ENCODE measurements at places on chromosomes 7 and 10.
A peak's percentile ranks its signal among the peaks of the same experiment; 100 is the strongest.

- DNase-seq, result peak; percentile 35
Measured at GRCh38 chr10:78292250-78292981, 258.8 kb downstream of the RPS24 start.

- DNase-seq, result no peak
Measured at GRCh38 chr7:111265394-111265793, 174.5 kb downstream of the LRRN3 start.

DNA sequence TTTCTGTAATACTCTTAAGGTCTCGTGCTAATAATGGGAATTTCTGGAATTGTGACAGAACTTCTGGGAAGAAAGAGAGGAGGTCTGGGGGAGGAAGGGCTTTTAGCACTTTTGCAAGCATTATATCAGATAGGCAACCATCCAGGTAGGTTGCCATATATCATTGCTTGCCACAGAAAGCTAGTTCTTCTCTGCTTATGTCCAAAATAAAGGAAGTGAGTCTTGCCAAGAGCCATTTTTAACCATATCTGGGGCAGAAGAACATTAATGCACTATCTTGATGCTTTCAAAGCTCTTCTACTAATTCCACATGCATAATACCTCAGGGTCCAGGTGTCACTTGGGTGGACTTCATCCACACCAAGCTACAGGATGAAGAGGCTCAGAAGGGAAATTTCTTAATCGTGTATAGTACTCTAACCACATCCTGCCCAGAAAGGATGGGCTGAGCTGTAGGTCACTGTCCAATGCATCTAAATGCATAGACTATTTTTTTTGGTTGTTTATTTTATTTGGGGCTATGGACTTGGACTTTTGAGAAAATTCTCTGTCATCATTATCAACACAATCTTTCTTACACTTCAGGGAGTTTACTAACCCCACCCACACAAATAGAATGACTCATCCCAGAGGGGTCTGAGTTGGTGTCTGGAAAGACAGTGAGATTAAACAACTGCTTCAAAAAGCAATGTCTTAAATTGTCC is 68.9 kb upstream of the ADO start:
- DNase-seq, result peak; percentile 86

DNA sequence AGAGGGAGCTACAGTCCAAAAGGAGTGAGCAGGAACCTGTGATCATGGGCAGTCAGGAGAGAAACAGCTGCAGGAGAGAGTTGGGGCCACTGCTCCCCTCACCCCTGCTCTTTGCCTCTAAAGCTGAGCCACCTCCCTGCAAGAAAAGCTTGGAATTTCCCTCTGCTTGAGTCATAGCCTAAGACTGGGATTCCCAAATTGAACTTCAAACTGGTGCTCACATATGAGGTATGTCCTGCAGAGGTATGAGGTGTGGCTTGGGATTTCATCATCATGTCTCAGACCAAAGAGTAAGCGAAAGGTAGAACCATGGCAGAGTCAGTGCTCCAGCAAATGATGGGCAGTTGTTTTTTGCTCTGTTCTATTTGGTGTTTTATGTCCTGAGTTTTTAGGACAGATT is 237.1 kb upstream of the NRP1 start:
- peak; percentile 71 for DNase-seq

- DNase-seq, result peak; percentile 59
Measured at GRCh38 chr7:48298779-48299178, 127.5 kb downstream of the ABCA13 start.

DNA sequence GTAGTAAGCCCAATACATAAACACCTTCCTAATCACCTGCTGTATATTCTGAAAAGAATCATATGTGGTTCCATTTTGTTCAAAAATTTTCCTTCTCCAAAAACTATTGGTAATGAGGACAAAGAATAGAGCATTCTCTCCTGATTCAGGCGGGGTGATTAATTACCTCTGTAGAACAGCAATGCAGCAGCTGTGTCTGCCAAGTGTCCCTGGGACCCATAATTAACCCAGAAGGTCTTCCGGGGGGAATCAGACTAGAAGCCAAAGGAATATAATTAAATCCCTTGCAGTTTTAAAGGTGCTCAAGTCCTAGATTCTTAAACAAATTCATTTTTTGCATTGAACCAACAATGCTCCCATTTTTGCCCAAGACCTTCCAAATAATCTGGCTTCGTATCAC is 60.3 kb upstream of the ABLIM1 start:
- DNase-seq, result no peak

- no peak for DNase-seq
Measured at GRCh38 chr7:1767524-1767923, 97.4 kb downstream of the ELFN1 start.

DNA sequence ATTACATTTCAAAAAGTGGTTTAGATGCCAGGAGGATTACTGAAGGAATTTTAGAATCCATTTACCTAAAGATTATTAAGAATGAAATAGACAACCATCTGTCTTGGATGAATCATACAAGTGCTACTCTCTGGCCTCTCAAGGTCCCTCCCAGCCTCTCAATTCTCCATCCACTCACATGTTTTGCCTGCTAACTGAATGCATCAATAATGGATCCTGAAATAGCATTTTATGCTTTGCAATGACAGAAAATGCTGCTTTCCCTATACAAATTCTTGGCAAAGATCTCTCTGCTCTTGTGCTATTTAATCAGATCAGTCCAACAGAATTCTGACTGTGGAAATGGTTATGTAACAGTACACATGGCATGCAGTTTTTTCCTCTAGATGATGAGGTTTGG is 68.1 kb downstream of the HBP1 start:
- DNase-seq, result no peak

DNA sequence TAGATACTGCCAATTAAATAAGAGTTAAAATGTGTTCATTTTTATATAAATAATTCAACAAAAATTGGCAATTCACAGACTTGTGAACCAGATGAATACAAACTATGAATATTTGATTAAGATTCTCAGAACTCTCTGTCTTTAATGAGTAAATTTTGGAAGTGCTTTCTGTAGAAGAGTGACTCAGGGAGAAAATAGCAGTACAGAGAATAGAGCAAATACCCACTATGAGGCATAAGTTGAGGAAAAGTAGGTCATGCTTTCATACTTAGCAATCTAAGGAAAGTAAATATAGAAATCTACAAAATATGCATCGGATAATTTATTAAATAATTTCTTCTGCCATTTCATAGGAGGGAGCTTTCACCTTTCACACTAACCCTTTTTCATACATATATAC is 117.7 kb upstream of the TMEM106B start:
- no peak for DNase-seq

DNA sequence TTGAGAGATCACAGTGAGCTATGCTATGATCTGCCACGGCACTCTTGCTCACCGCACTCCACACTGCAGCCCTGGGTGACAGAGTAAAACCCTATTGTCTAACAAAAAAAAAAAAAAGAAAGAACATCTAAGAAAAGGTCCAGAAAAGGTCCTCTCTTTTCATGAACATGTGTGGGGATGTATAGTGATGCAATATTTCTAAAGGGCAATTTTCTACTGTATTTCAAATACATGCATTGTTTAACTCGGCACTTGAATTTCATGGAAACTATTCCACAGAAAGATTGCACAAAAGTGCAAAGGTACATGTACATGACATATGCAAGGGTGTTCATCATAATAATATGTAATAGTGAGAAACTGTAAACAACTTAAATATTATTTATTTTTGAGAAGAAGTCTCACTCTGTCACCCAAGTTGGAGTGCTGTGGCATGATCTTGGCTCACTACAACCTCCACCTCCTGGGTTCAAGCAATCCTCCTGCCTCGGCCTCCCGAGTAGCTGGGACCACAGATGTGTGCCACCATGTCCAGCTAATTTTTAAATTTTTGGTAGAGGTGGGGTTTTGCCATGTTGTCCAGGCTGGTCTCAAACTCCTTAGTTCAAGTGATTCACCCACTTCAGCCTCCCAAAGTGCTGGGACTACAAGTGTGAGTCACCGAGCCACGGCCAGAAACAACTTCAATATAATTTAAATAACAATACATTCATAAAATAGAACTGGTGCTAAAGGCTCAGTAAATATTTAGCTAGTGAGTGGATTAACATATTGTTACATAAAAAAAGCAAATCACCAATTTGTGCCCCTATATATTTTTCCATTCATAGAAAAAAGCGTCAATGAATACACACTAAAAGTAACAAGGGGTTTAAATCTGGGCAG is 1.3 kb upstream of the PPRC1 start:
- DNase-seq, result no peak

DNA sequence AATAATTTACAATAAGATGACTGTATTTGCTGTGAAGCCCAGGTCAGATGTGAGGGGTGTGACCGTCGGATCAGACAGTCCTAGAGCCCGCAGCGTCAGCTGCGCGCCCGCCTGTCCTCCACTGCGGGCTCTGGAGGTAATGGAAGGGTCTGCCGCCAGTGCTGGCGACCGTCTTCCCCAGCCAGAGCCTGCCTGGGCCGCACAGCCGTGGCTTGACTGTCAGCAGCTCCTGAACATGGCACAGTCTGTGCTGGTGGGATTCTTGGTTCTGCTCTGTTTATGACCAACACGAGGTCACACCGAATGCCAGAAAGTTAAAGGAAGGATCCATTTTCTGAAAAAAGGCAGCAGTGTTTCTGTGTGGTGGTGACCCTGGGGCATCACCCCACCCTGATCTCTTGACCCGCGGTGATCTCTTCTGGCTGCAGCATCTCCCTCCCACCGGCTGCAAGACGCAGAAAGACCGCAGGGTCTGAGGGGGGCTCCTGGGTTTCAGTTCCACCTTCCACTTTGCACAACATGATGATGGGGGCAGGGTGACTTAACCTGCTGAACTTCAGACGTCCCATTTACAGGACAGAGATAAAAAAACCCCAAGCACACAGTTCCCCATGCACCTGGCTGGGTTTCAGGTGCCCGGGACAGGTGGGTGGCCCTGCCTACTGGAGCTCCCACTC is 103.7 kb downstream of the DNAJB6 start:
- no peak for DNase-seq

DNA sequence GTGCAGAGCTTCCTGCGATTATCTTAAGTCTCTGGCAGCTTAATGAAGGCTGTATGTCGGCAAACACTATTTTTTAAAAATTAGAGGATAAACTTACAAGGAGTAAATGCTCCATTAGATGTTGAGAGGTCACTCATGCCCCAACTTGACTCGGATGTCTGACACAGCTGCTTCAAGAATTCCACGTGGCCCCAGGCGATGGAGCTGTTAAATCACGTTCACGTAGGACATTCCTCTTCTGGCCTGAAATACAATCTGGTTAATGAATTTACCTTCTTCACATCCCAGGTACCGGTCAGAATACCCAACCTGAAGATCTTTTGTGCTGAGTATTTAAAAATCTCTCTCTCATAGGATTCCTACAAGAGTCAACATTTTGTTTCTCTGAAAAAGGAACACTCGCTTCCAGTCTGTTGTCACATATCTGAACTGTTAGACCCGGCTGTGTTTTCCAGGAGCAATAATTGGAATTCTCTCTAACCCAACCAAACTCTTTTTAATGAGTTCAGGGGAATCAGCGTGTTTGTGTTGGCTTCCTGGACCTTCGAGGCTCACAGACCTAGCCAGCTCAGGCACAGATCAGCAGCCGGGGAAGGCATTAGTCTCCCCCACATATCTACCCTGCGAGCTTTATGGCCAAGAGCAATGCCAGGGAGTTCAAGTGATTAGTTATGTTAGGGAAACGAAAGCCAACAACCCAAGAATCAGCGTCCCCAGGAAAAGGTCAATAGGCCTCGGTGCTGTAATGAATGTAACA is 284.9 kb downstream of the FGFR2 start:
- no peak for DNase-seq

- DNase-seq, result no peak
Measured at GRCh38 chr10:109891105-109891504, 32.2 kb downstream of the XPNPEP1 start.

DNA sequence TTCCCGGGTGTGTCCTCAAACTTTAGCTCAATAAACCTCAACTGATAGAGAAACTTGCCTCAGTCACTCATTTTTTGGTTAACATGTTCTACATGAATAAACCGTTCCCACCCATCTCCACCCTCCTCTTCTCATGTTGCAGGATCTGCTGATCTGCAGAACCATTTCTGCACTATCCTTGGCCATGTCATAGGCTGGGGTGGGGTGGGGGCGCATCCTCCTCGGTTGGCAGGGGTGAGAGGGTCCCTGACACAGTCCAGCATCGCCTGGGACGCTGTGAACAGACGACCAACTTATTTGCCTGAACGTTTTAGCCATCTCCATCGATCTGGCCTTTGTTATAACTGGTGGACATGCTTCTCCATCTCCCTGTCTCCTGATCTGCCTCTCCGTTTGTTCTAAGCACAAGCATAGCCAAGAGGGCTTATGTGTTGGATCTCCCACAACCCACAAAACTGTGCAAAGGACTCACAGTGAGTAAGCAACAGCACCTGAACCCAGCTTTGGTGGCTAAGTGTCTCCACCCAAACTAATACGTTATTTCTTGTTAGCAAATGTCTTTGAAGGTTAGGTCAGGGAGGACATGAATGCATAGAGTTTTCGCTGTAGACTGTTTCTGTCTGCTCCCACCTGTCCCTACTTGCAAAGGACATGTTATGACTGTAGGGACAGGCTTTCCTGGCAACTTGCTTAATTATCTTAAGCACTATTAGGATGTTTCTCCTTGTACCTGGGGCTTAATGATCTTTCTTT is 51.7 kb downstream of the PRKCQ start:
- no peak for DNase-seq

- no peak for DNase-seq
Measured at GRCh38 chr10:72729528-72729927, 37.6 kb downstream of the MCU start.

DNA sequence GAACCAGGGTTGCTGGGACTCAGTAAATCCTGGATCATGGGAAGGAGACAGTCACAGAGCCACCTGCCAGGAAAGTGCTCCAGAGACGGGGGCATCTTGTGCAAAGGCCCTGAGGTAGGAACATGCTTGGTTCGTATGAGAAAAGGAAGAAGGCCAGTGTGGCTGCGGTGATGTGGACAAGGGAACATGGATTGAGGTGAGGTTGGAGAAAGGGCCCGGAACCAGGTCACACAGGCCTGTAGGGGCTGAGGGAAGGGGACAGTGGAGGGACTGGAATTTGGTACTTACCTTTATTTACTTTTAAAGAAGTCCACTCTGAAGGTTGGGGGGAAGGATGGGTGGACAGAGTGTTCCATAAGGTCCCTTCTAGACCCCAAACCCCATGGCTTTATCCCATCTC is 32.9 kb upstream of the CXCL12 start:
- no peak for DNase-seq

DNA sequence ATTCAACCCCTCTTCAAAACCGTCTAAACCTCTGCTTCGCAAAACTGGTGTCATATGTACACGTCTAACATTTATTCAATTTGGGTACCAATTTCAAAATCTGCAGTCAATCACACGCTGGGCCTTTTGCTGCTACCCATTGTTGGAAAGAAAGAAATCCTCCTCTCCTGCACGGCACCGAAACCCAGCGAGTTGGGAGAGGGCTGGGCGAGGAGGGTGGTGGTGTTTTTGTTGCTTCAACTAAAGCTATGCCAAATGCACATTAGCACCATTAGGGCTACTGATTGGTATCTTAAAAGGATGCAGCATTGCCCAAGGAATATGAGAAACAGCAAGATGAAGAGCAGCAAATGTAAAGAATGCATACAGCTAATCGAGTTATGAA is 7.8 kb downstream of the EBF3 start:
- DNase-seq, result no peak

GRCh38 chr10:117137031-117137910 is 799 bp downstream of the VAX1 start:
- peak; percentile 71 for DNase-seq

Measured in suppressor macrophage treated with lipopolysaccharide for 1 hour (primary cell).